HT1080 (cell line): ENCODE measurements at places on chromosomes 7 and 10.

DNA sequence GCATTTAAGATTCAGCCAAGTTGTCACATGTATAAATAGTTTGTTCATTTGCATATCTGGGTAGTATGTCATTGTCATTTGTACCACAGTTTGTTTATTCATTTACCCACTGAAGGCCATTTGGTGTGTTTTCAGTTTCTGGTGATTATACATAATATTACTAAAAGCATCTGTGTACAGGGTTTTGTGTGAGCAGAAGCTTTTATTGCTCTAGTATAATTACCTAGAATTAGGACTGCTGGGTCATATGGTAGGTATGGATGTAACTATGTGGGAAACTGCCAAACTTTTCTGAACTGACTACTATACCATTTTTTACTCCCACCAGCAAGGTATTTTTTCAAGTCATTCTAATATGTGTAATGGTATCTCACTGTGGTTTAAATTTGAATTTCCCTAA, 584.0 kb upstream of the GHITM start:
- no peak for DNase-seq

GRCh38 chr7:3453398-3453797, 152.3 kb downstream of the SDK1 start:
- peak; percentile 3 for DNase-seq

DNA sequence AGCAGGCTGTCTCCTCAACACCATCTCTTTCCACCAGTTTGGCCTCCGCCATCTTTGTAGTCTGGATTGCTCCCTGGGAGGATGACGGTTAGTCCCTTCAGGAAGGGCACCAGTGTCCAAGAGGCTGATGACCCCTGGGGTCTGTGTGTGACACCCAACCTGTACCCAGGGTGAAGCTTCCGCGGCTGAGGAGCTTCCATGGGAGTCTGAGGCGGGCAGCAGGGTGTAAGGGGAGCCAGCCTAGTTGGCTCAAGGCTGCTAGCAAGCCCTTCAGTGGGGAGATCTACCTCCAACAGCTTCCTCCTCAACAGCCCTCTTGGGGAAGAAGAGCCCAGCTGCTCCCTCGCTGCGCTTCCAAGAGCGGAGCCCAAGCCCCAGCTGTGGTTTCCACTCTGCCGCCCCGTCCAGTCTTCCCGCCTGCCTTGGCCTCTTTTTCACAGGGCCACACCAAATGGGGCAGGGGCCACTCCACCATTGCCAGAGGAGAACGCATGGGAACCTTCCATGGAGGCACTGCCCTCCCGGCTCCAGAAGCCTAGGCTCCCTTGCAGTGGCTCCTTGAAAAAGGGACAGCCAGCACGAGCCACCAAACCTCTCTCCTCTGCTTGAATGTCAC, 57.4 kb downstream of the TMEM209 start:
- no peak for DNase-seq

DNA sequence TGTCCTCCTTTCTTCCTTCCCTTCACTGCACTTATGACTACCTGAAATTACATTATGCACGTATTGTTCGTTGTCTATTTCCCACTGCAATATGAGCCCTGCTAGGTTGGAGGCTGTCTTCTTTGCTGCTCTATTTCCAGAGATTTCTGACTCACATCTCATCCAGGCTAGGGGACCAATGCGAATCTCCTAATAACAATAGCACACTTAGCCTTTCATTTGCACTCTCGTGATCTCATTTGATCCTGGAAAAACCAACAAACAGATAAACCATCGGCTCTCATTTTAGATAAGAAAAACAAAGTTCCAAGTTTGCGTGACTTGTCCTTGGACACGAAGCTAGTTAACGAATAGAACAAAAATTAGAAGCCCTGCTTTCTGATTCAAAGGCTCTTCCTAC, 1.4 kb downstream of the ZNF438 start:
- DNase-seq, result no peak

DNA sequence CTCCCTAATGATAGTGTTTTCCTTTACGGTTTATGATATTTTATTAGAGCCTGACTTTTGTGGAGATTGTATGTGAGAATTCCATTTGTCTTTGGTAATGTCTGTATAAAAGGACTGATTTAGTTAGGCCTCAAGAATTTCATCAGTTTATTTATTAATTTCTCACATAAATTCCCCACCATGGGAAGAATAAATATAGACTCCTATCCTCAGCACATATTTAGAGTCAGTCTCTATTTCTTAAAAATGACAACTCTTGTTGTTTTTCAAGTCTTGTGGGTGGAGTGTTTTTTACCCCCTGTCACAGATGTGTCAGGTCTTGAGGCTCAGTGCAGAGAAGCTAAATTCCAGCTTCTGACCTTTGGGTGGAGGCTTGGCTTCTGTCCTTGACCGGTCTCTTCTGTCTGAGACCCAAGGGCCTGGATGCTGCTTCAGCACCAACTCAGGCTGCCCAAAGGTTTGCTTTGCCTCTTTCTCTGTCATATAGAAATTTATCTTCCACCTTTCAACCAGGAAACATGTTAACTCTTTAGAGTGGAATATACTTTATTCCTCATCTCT, 117.3 kb upstream of the INHBA start:
- DNase-seq, result no peak

DNA sequence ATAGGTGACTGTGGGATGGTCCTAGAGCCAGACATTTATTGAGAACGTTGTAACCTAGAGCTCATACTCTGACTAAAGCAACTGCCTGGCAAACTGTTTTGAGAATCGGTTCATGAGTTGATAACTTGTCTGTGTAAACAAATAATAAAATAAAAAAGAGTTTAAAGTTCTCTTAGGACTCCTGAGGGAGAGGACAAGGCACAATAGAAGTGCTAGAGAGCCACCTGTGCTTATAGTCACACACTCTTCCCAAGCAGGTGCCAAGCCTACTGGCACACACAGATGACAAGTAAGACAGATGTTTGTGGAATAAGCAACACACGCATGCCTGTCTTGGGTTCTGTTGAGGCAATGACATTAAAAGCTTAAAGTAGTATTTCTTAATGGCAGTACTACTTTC, 7.9 kb downstream of the EDRF1 start:
- DNase-seq, result no peak
